ENCODE measurements at places on chromosomes 2 and 18.

- DNase-seq = no peak
Observed at GRCh38 chr2:208294482-208295024, 28.5 kb downstream of the PIKFYVE start.

DNA sequence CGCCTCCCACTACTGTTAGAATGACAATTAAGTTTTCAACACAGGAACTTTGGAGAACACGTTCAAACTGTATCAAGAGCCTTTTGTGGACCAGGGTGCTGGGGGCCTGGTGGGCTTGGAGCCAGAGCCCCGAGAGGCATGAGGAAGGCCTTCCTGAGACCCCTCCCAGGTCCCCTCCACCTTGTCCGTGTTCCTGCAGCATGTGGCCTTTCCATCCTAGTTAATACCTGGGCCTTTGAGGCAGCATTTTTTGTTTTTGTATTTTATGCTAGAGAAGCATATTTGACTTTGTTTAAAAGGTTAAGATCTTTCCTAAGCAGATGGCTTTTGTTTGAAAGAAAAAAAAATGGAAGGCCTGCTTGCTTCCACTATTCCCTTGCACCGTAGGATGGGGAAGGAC lies 68.0 kb downstream of the INPP4A start:
- no peak for DNase-seq

GRCh38 chr2:118705032-118705431 lies 142.4 kb downstream of the EN1 start:
- DNase-seq = no peak

DNA sequence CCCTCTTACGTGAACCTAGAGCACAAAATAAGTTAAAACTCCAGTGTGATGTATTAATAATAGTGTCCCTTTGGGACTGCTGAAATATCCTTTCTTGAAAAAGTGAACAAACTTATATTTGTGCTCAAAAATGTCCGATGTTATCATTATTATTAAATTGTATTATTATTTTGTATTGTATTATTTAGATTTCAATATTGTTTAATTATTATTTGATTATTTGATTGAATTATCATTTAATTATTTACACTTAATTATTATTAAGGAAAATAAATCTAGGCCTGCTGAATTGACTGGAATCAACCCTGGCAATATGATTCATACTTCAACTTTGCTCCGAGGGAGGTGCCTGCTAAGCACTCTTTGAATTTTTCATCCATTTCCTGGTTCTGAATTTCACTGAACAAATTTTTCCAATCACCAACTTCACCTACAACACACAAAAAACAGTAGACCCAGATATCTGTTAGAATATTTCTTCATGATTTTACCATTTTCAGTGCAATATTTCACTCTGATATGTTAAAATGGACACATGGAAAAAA lies 10.9 kb upstream of the EIF2AK2 start:
- no peak for DNase-seq

- no peak for DNase-seq
Observed at GRCh38 chr18:62493033-62493862, 29.6 kb upstream of the ZCCHC2 start.

GRCh38 chr2:30148850-30149249 lies 2.0 kb downstream of the YPEL5 start:
- no peak for DNase-seq

DNA sequence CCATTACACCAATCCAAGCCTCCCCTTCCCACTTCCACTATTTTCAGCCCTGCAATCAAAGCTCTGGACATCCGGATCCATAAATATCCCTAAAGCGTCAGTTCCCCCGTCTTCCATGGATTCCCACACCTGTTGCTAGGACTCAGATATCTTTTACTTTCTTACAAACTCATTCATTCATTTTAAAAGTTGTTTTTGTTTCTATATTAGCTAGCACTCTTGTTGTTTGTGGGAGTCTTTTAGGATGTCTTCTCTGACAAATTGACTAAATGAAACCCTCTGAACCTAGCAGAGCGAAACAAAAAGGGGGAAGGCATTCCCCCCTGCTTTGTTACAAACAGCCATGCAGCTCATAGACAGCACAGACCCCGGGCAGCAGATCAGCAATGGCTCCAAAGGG lies 9.0 kb upstream of the NBAS start:
- no peak for DNase-seq

- no peak for DNase-seq
Observed at GRCh38 chr2:114046866-114047435, 157.1 kb downstream of the ACTR3 start.

- no peak for DNase-seq
Observed at GRCh38 chr2:176959614-176960013, 253.0 kb upstream of the HNRNPA3 start.

- DNase-seq = no peak
Observed at GRCh38 chr2:86541334-86541733, 21.9 kb downstream of the CHMP3 start.

GRCh38 chr2:13009027-13009642 lies 292.4 kb downstream of the TRIB2 start:
- no peak for DNase-seq

DNA sequence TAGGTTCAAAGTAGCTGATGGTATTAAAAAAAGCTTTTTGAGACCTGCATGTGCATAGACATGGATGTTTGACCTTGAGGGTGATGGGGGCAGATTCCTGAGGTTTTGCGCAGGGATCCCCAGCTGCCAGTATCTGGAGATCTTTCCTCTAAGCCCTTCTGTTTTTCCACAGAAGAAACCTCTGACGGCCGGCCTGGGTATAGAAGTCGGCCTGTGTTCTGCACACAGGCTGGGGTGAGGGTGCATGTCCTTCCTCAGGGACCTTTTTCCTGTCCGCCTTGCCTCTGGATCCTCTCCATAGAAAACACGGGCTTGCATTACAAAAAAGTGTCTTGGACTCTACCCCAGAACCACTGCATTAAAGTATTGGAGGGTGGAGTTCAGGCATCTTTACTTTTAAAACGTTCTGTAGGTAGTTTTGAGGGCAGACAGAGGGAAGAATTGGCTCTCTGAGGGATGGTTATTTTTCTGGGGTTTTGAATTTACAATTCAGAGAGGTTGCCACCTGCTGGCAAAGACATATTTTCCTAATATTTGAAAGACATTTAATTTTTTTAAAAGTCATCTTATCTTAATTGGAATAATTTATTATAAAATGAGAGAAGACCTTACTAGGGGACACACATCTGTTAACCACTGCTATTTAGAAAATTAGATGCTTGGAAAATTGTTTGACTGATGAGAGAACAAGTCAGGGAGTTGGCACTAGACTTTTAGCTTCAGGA lies 350.6 kb downstream of the DCDC2C start:
- DNase-seq = no peak

DNA sequence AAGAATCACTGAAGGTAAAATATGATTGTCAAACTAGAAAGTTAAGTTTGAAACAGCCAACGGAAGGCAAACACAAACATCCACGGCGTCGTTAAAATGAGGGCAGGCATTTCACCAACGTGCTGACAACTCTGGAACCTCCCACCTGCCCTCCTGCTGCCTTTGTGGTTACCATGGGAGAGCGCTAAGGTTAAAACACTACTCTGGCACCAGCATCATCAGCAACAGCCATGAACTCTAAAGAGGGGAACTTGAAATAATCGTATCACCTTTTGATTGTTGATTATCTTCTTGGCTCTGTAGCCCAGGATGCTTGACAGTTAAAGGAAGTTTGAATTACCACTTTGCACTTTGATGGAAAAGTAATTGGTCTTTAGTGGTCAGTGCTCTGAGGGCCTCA lies 34.7 kb downstream of the CYB5A start:
- no peak for DNase-seq

- DNase-seq = no peak
Observed at GRCh38 chr2:98883780-98884211, 52.2 kb downstream of the CRACDL start.

GRCh38 chr2:40190457-40190856 lies 261.4 kb downstream of the SLC8A1 start:
- DNase-seq = no peak

GRCh38 chr2:122927197-122927596 lies 1097.9 kb upstream of the CNTNAP5 start:
- DNase-seq = no peak

- no peak for DNase-seq
Observed at GRCh38 chr2:166032361-166032760, 78.8 kb upstream of the TTC21B start.

GRCh38 chr18:42087235-42087634 lies 132.2 kb downstream of the PIK3C3 start:
- DNase-seq = no peak

DNA sequence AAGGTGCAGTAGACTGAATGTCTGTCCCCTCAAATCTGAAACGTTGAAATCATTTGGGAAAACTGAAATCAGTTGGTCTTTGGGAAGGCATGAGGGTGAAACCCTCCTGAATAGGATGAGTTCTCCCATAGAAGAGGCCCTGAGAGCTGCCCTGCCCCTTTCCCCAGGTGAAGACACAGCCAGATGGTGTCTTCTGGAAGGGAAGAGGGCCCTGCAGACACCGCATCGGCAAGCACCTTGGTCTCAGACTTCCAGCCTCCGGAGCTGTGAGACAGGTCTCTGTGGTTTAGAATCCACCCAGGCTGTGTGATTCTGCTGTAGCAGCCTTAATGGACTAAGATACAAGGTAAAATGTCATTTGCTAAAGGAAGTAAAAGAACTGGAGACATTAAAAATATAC lies 42.1 kb upstream of the SNTG2 start:
- no peak for DNase-seq

- no peak for DNase-seq
Observed at GRCh38 chr2:217316743-217317142, 456.9 kb upstream of the TNP1 start.

GRCh38 chr2:69997015-69997830 lies 35.8 kb upstream of the ASPRV1 start:
- DNase-seq = no peak

DNA sequence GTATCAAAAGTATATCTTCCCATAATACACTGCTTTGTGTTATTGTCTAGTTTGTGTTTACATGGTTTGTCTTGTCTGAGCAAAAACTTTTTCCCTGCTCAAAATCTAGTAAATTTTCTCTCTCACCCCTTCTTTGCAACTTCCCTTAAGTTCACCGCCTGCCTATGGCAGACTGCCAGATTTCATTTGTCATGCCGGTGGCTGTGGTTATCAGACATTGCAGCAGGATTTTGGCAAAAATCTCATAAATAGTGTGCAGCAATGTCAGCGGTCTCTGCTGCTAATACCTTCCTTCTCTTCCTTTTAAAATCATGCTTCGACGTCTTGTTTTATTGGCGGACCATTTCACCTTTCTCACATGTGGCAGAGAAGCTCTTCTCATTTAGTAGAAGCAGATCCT lies 45.6 kb upstream of the TMEM178A start:
- no peak for DNase-seq

- DNase-seq = no peak
Observed at GRCh38 chr2:17422061-17422460, 96.2 kb downstream of the RAD51AP2 start.

- DNase-seq = no peak
Observed at GRCh38 chr2:239833269-239834109, 191.7 kb downstream of the NDUFA10 start.

DNA sequence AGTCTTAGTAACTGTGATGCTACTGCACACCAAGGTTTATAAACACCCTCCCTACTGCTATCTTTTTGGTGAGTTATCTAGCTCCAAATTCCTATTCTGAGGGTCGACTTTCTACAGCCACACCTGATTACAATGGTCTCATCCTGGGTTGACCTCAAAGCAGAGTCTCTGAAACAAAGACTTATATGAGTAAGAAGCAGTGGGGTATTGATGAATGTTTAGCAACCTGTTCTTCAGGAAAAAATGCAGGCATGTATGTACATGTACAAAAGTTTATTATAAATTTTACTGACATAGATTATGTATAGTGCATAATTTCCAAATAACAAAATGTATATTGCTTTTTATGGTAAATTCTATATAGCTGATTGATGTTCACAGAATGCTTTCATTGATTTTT lies 51.6 kb upstream of the FMNL2 start:
- no peak for DNase-seq

DNA sequence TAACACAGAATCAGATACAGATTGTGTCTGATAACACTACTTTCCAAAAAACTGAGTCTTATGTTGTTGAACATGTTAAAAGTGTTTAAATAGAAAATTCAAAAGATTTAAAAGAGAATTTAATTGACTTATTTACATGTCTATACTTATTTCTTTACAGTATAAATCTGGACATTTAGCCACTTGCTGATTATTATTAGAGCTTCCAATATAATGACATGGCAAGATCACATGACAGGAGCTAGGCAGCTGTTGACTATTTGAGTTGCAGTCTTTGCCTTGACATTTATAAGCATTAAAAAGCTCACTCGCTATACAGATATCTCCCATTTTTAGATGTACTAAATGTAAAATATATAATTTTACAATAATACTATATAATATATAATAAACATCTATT lies 6.4 kb upstream of the TMEFF2 start:
- DNase-seq = no peak

GRCh38 chr18:12694032-12694431 lies 8.5 kb downstream of the CEP76 start:
- DNase-seq = no peak

DNA sequence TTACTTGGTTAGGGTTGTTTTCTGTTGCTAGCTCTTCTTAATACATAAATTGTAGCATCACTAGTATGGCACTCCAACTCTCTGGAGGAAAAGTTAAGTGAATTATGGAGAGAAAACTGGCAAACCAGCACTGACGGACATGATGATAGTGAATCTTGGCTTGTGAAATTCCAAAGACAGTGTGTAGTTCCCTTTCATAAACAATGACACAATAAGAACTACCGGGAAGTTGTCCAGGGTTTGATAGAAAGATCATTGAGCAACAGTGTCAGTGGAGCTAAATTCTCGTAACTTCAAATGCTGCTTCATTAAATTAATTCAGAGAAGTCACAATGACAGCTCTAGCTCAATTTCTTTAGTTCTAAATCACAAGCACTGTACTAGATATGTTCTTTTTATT lies 66.5 kb downstream of the RIT2 start:
- DNase-seq = no peak

GRCh38 chr2:240458044-240458899 lies 22.8 kb downstream of the GPC1 start:
- DNase-seq = no peak

- DNase-seq = no peak
Observed at GRCh38 chr18:33821503-33821902, 243.5 kb downstream of the ASXL3 start.

GRCh38 chr2:171436307-171436706 lies 2.3 kb downstream of the DCAF17 start:
- DNase-seq = no peak

DNA sequence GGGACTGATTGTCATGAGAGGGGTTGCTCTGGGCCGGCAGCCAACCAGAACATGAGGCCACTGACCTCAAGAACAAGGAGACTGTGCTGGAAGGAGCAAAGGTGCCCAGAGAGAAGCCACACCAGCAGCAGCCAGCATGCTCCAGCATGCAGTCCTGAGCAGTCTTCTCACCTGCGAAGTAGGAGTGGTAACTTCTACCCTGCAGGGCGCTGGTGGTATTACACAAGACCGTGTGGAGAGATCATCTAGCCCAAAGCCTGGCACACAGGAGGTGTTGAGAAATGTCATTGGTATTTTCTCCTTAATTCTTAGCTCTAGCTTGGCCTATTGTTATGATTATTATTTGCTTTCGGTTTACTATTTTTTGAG lies 132.7 kb downstream of the TSN start:
- DNase-seq = no peak

Data from activated CD4-positive, alpha-beta T cell treated with anti-CD3 and anti-CD28 coated beads for 1 hour (primary cell).